ENCODE measurements at places on chromosomes 3 and 15.

- DNase-seq: no peak
Measured at GRCh38 chr3:132569580-132569979, 27.5 kb upstream of the ACKR4 start.

DNA sequence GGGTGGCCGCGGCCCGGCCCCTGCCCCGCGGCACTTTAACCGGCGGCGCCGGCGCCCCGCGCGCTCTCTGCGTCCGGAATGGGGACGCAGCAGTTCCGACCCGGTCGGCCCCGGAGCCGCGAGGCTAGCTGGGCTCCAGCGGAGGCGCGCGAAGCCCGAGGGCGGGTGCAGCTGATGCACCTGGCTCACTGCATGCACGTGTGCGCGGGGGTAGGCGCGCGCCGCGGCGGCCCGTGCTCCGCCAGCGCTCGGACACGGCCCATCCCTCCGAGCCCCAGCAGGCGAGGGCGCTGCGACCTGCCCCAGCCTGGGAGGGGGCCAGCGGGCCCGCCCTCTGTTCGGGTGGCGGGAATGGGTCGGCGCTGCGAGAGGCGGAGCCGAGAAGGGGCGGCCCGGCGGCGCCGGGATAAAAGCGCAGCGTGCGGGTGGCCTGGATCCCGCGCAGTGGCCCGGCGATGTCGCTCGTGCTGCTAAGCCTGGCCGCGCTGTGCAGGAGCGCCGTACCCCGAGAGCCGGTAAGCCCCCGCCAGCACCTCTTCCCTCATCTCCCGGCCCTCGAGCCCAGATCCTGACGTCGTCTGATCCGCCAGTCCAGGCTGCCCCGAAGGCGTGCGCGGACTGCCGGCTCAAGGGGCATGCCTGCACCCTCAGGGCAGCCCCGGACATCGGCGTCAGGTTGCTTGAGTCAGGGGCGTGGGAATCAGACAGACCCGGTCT lies at the start of the genes CHDH and IL17RB:
TSS of gene CHDH (minus strand) at position 286 of the 717 bp plus-strand sequence. CDS start 22,411 bp downstream, outside the sequence.
TSS of gene IL17RB (plus strand) at position 435 of the 717 bp plus-strand sequence. CDS start at position 456, 21 bp downstream.
- DNase-seq: peak; percentile 78

GRCh38 chr3:157285141-157285540 lies 125.2 kb upstream of the CCNL1 start:
- DNase-seq: no peak

GRCh38 chr3:32641356-32641755 lies 43.6 kb upstream of the CNOT10 start:
- no peak for DNase-seq

DNA sequence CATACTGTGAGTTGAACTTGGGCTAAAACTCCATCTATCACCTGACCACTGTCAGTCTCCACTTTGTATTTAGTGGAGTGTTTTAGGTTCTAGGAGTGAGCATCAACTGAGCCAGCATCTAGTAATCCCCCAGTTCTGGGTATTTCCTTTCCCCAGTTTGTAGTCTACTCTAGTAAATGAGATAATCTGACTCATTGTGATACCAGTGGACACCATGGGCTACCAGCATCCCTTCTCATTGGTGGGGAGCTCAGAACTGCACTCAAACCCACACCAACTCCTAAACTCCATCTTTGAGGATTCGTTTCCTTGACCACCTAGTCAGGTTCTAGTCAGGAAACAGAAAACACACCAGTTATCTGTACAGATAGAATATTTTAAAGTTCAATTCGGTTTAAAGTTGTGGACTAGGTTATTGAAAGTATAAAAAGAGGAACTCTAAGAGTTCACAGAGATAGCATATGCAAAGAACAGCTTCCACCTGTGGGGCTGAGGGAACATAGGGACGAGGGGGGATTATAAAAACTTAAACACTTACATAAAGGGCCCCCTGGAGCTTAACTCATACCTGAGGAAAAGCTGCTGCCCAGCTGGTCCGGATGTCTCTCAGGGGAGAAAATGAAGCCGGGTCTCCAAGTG lies 36.0 kb downstream of the LEO1 start:
- DNase-seq: no peak

DNA sequence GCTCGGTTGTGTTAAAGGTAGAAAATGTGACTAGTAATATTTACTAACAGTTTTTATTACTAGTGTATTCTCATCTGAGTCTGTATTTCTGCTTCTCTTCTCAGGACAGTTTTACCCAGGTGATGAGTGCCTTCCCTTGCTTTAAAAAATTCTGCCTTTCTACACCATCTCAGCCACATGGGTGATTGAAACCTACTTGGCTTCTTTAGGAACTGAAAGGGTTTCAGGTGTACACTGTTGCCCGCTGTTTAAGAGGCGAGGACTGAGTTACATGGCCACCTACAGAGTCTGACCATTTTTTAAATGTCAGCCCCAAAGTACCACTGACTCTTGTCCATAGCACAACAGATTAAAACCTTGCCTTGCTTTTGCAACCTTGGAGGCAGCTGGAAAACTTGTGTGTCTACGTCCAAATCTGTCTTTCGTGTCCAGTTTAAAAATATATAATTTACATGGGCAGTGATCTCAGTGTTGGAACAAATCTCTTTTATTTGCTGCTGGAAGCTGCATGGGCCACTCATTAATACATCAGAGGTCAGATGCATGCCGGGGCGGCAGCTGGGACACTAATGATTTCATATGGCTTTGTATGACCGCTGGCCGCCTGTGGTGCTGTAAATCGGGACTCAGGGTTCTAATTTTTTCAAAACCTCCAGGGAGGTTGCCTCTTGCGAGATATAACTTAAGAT lies 44.6 kb downstream of the TRIM71 start:
- DNase-seq: no peak

DNA sequence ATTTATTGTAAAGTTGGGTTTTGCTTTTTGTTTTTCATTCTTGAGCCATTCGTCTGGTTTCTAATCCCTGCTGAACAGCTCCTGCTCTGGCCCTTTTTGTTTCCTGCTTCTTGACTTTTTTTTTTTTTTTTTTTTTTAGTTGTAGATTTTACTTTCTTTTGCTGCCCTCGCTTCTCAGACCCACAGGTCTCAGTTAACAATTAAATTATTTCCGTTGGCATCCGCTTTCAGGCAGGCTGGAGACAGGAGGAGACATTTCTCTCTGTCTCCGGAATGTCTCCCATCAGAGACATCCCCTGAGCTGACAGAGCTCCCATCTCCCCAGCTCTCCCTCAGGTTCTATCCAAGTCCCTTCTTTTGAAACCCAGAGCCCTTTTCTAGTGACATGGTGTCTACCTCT lies 68.6 kb downstream of the SLC6A6 start:
- no peak for DNase-seq

DNA sequence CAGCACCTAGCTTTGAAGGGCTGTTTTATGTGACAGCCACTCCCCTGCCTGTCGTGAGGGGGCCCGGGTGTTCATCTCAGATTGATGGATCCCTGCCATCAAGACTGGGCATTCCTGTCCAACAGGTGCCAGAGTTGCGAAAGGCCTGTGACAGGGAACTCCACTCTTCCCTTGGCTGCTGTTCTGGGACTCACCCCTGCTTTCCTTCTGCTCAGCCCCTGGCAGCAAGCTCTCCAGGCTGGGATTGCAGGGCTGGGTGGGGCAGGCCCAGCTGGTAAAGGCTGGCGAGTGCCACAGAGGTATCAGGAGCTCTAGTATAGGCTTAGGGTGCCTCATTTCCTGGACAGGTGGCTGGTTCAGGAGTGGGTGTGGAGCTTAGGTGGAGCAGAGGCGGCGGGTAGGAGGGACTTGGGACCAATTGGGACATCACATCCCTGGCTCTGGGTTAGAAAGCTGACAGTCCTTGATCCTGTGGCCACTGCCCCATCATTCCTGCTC lies at the start of gene PLA2G4B:
TSS of gene PLA2G4B (plus strand) at position 448 of the 498 bp plus-strand sequence. CDS start 67 bp downstream, outside the sequence.
- no peak for DNase-seq

- no peak for DNase-seq
Measured at GRCh38 chr3:113498221-113499005, 16.5 kb downstream of the SPICE1 start.

DNA sequence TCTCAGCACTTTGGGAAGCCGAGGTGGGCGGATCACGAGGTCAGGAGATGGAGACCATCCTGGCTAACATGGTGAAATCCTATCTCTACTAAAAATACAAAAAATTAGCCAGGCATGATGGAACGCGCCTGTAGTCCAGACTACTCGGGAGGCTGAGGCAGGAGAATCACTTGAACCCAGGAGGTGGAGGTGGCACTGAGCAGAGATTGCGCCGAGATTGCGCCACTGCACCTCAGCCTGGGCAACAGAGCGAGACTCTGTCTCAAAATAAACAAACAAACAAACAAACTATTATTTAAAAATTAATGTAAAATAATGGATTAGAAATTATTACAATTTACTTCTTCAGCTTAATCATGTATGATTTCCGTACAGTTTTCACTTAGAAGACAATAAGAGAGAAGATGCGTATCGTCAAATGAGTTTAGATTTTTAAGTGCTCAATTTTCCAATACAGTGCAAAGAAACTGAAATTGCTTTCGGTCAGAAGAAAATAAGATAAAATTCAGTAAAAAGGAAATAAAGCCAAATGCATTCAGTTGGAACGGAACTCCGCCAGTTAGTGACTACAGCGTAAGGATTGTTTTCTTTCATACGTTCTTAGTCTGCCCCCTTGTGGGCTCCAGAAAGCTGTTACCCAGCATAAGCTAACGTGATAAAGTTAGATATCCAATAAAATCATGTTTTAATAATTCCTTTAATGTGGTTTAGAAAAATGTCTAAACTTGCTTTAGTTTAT lies 24.8 kb downstream of the AADAC start:
- DNase-seq: peak; percentile 6

GRCh38 chr3:170600005-170600624 lies 14.2 kb upstream of the SLC7A14 start:
- no peak for DNase-seq

DNA sequence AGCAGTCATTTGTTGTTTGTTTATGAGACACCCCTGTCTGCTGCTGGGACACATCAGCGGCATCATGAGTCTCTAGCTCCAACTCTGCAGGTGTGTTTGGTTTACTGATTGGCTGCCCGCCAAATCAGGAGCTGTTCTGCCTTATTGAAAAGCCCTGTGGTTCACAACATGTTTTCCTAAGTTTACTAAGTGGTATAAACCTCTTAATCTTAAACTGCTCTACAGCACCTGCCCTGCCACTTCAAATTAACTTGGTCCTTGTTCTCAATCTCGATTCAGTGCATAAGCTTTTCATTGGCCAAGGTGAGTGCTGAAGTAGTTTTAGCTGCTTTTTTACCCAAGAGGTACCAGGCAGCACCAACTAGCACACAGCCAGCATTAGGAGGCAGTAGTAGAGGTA lies 77.8 kb upstream of the WDR72 start:
- DNase-seq: no peak

DNA sequence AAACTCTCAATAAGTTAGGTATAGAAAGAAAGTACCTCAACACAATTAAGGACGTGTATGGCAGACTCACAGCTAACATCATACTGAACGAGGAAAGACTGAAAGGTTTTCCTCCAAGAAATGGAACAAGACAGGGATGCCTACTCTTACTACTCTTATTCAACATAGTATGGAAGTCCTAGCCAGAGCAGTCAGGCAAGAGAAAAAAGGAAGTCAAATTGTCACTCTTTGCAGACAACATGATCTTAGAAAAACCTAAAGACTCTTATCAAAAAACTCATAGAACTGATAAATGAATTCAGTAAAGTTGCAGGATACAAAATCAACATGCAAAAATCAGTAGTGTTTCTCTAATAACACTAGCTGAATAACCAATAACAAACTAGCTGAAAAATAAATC lies 96.0 kb downstream of the C3orf70 start:
- no peak for DNase-seq

- DNase-seq: no peak
Measured at GRCh38 chr3:10926811-10927521, 65.6 kb upstream of the SLC6A1 start.

GRCh38 chr3:42020684-42021307 lies 58.9 kb upstream of the ULK4 start:
- DNase-seq: no peak

- DNase-seq: no peak
Measured at GRCh38 chr15:89998141-89998661, 2.9 kb upstream of the ZNF710 start.

DNA sequence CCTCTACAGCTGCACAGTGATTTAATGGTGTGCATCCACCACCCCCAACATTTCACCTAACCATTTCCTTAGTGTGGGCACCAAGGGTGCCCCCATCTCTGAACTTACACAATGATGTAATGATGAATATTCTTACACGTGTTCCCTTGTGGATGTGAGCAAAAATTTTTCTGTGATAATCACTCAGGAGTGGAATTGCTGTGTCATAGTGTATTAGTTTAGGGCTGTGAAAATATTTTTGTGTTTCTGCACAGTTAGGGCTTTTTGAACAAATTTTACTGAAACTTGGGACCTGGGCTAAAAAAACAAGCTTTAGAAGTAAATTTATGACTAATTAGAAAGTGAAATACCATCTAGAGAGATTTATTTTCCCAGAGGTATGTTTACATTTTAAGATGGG lies 134.5 kb upstream of the CCNL1 start:
- DNase-seq: no peak

DNA sequence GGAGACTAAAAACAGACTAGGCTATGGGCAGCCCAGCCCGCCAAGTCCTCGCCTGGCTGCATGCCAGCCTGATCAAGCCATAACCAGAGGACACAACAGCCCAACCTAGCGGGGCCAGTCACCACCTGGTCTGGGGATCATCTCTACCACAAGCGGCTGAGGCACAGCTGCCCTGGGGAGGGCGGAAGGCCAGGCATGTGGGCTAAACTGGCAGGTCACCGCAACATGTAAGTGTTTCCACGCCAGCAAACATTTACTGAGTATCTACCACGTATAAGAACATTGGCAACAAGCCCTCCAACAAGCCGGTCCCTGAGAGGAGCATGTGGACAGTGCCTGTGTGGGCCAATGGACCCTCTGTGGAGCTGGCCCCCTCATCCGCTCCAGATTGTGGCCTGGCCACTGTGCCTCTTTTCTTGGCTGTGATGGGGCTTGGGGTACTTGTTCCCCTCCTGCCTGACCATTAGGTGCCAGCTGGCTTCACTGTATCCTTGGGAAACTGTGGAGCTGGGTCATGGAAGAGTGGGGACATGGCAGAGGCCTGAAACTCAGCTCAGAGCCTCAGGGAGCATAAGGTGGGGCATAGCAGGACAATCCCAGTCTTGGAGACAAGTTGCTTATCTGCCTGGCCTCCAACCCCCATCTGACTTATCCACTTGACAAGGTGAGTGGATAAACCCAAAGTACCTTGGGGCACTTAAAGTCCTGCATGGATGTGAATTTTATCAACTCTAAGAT lies 9.0 kb downstream of the UBXN7 start:
- DNase-seq: peak; percentile 3

GRCh38 chr3:16060945-16061344 lies 113.5 kb upstream of the GALNT15 start:
- no peak for DNase-seq

- no peak for DNase-seq
Measured at GRCh38 chr3:39519103-39519502, 51.6 kb downstream of the MOBP start.

DNA sequence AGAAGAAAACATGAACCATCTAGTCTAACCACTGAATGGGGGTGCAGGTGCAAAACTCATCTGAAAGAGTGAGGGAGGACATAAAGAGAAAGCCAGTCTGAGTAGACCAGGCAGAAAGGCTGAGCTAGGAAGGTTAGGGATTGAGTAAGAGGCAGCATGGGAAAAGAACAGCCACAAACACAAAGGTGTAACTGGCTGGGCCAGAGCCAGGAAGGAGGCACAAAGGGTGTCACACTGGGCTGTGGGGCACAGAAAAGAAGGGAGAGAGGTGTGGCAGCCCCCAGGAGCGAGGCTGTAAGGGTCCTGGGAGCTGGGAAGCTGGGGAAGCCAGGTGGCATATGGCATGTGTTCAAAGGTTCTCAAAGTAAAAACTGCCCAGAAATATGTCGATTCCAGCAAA lies 18.7 kb downstream of the IGSF11 start:
- DNase-seq: no peak

- DNase-seq: peak; percentile 57
Measured at GRCh38 chr15:60751985-60752952, 273.3 kb upstream of the ICE2 start.

GRCh38 chr15:71357321-71357732 lies 242.1 kb downstream of the THSD4 start:
- no peak for DNase-seq

Data from hippocampal formation (tissue), 2 donors.